ENCODE measurements at places on chromosomes 13 and 19.

- no peak for DNase-seq
These were observed 65.1 kb upstream of the RANBP3 start for GRCh38 chr19:6042776-6043726.

DNA sequence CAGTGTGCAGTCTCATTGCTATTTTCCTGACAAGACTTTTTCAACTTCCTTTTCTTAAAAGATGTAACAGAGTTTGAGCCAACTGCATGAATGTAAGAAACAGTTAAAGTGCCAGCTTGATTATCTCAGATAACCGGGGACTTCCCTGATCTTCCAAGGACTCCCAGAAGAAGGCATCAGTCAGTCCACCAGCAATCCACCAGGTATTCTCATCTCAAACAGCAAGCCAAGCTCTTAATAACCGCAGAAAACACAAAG lies 350.1 kb downstream of the LIG4 start:
- no peak for DNase-seq

- DNase-seq, result no peak
These were observed 11.1 kb downstream of the ZNF181 start for GRCh38 chr19:34744896-34745690.

DNA sequence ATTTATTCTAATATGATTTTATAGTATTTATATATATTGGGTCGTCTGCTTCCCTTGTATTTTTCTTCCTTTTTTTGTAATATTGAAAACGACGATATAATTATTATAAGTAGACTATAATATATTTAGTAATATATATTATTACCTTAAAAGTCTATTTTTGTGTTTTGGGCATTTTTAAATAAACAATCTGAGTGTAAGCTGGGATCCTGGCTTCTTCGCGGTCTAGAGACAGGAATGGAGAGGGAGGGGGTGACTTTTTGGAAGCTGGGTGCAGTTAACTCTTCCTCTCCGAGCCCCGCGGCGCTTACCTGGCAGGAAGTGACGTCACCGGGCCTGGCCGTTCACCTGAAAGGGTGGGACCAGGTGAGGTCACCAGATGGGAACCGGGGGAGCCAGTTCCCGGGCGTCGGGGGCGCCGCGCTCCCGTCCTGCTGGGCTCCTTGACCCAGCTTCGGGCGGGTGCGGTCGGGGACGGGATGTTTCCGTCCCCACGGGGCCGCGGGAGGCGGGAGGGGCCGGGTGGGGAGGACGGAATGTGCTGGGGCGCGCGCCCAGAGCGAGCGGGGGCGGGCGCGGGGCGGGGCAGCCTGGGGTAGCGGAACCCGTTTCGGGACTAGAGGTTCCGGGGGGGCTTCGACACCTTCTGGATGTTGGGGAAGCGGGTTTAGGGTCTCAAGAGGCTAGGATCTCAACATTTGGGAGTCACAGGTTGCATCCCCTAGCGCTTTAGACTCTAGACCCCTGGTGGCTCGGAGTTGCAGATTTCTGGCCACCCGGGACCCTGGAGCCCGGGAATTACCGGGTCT lies 2.8 kb downstream of the ZFP36 start:
- peak; percentile 68 for DNase-seq

DNA sequence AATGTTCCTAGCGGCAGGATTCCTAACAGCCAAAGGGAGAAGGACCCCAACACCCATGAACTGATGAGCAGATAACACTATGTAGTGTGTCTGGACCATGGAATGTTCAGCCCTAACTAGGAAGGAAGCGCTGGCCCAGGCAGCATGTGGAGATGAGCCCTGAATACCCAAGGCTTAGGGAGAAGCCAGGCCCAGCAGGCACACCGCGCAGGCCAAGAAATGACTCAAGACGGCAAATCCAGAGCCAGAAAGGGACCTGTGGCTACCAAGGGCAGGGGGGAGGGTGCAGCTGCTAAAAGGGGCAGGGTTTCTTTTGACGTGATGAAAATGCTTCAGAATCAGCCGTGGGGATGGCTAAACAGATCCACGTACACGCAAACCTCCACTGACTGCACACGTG lies 20.7 kb upstream of the TINCR start:
- DNase-seq, result no peak

- DNase-seq, result no peak
These were observed 725.7 kb upstream of the SGCG start for GRCh38 chr13:22455036-22455435.
